Naive thymus-derived CD4-positive, alpha-beta T cell (primary cell): ENCODE measurements at places on chromosomes 7 and 10. TPM values are rescaled to one million over a fixed set of nuclear protein-coding genes. Genes with fewer than 3 reads are reported as not detected.

Gene LMBR1
- 49.2 TPM for polyA plus RNA-seq

GRCh38 chr7:115789901-115790300, 240.7 kb downstream of the TFEC start:
- DNase-seq, result no peak

- DNase-seq, result no peak
Measured at GRCh38 chr10:131230641-131231322, 80.7 kb downstream of the TCERG1L start.

DNA sequence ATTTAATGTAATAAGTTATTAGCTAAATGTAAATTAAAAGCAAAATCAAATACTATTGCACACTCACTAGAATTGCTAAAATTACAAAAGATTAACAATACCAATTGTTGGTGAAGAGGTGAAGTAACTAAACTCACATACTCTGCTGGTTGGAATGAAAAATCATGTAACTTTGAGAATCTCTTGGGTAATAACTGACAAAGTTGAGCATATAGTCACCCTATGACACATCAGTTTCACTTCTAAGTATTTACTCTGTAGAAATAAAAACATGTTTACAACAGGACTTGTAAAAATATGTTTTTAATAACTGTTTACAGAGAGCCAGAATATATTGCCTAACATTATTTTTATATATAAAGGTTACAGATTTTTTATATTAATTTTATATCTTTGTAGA, 33.6 kb downstream of the CNTNAP2 start:
- no peak for DNase-seq

- no peak for DNase-seq
Measured at GRCh38 chr7:135855846-135856245, 107.2 kb upstream of the FAM180A start.

GRCh38 chr10:63114031-63114814, 18.9 kb upstream of the NRBF2 start:
- DNase-seq, result no peak

Gene MOGAT3
- polyA plus RNA-seq, result not detected

DNA sequence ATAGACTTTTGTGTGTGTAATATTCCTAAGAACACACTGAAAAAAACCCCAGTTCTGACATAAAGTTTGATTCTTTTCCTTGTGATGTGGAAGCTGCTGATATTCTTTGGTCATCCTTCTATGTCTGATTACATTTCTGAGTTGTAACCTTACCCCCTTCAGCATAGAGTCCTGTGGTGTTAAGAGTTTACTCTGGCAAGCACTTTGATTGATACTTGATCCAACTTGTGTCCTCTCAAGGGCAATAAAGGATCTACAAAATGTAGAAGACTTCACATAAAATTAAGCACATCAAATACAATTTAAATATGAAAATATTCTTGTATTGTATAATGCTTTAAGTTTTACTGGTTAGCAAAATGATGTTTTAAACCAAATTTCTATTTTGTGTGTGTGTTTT, 221.7 kb upstream of the DKK1 start:
- DNase-seq, result no peak

DNA sequence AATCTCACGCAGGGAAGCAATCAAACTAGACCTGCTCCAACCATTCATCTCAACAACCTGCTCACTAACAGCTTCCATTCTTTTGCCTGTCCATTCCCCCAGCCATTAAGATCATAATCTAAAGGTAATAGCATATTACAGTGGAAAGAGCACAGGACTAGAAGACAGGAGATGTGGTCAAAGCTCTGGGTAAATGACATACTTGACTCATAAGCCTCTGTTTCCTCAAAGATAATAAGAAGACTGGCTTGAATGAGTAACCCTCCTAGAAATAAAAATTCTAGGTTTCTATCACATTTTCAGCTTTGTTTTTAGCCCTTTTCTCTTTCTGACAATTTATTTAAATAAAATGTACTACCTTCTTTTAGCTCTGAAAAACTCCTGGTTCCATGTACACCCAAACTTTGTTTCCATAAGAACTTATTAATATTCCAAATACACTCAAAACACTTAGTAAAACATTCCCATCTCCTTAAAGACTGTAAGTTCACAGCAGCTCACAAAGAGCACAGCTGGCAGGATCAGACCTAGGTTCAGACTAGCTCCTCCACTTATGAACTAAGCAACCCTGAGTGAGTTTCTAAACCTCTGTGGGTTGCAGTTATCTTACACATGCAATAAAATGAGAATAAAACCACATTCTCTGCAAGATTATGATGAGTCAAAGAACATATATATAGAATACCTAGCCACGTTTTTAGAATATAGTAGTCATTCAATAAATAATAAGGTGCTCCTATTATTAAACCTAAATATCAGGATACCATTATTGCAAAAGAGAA, 11.6 kb downstream of the FAM204A start:
- no peak for DNase-seq

DNA sequence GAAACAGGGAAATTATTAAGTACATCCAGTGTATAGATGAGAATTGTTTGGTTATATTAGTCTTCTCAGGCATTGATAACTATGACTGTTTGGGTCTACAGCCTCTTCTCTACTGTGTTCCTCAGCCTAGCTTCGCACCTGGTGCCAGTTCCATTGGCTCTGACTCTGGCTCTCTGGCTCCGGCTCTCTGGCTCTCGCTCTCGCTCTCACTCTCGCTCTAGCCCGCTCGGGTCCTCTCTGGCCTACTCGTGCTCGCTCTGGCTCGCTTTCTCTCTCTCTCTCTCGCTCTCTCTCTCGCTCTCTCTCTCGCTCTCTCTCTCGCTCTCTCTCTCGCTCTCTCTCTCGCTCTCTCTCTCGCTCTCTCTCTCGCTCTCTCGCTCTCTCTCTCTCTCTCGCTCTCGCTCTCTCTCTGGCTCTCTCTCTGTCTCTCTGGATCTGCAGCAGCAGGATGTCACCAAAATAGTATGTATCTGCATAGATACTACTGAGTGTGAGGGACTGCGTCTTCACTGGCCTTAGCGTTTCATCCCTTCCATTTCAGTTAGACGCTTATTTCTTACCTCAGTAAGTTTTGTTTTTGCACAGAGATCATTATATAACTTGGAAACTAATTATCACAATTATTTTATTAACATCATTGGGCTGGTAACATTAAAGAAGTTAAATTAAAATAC, 6.5 kb upstream of the SSBP1 start:
- no peak for DNase-seq

- DNase-seq, result no peak
Measured at GRCh38 chr7:123140561-123140960, 59.2 kb downstream of the SLC13A1 start.

- no peak for DNase-seq
Measured at GRCh38 chr7:102866535-102867215, 46.1 kb upstream of the LRRC17 start.

- no peak for DNase-seq
Measured at GRCh38 chr7:27873981-27874957, 134.3 kb downstream of the TAX1BP1 start.

DNA sequence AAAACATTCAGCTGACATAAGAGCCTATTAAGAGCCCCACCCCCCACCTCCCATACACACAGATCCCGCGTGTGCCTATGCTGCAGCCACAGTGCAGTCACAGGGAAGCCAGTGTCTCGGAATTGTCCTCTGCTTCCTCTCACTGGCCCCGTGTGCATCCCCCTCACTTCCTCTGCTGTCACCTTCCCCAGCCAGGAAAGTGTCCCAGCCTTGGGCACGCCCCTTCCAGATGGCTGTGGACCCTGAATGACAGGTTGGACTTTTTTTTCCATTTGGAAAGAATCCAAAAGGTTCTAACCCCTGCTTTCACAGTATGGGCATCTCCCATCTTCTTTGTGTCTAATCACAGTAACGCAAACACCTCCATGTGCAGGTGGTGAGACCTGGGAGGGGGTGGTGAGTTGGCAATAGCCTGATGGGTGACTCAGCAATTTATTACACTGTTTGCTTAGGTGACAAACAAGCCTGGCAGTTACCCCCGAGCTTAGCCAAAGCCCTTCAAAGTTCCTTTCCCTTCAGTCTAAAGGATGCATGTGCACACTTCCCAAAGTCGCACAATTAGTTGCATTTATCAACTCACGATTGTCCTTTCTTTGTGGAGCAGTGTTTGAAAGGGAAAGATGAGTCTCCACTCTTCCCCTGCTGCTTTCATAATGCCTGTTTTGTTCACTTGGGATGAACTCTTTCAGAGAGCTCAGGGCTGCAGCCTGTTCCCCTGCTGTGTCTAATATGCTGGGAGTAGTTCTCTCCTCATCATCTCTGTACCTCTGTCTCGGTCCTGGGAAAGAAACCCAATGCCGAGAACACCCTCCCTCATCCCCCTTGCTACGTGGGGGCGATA, 67.5 kb upstream of the EFCAB10 start:
- DNase-seq, result no peak

DNA sequence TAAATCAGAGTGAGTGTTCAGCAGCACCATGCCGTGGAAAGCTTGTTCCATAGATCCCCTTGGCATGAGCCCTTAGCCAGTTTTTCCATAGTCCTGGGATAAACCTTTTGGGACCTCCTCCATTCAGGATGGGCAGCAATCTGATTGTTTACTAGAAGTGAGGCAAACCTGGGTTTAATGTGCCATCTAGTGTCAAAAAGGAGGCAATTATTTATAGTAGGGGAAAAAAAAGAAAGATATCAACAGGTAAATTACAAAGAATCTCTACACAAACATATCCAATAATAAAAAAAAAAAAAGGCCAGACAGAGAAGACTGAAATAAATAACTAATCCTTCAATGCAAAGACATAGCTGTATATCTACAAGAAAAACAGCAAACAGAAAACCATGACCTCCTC, 229.0 kb upstream of the STK17A start:
- DNase-seq, result no peak

Gene PNLIPRP1
- polyA plus RNA-seq, result not detected

DNA sequence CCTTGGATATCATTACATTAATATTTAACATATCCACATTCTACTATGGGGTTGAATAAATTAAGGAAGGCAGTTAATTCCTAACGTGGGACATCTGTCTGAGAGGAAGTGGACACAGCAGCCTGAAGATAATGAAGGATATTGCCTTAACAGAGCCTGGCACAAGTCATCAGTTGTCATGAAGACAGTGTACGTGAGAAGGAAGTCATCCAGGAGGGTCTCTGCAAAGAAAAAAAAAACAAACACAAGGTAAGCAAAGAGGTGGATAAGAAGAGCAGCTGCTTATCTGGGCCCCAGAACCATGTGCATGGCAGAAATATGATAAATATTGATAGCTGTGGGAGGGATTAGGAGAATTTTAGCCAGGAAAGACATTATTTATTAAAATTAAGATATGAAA, 190.0 kb downstream of the RAPGEF5 start:
- no peak for DNase-seq

- no peak for DNase-seq
Measured at GRCh38 chr10:16845248-16845647, 28.0 kb upstream of the RSU1 start.

- peak; percentile 51 for DNase-seq
Measured at GRCh38 chr10:6416892-6417512, 163.1 kb downstream of the PRKCQ start.

GRCh38 chr7:114922652-114923402, 933 bp downstream of the MDFIC start:
- DNase-seq, result peak; percentile 65

GRCh38 chr10:104127411-104127810, 5.4 kb downstream of the SFR1 start:
- no peak for DNase-seq

DNA sequence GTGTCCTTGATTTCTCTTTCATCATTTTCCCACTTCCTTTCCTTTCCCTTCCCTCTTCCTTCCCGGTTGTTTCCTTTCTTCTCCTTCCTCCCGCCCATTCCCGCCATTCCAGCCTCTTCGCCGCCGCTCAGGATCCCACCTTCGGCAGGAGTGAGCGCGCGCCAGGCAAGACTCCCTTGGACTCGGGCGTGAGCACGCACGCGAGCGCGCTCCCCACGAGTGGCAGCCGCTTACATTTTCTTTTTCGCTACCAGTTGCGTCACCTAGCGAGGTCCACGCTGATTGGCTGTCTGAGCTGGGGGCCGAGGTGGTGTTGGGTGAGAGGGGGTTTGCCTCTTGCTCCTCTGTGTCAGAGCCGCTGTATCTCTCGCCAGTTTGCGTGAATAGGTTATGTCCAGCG, 11.8 kb downstream of the ZAN start:
- peak; percentile 25 for DNase-seq

Gene SORCS1
- not detected for polyA plus RNA-seq

Gene TRDMT1
- 9.7 TPM for polyA plus RNA-seq

GRCh38 chr10:75466886-75467285, 35.5 kb downstream of the LRMDA start:
- no peak for DNase-seq

- DNase-seq, result no peak
Measured at GRCh38 chr10:105241254-105241653, 600.2 kb downstream of the SORCS3 start.

Gene EXOC6
- polyA plus RNA-seq, result 5.8 TPM

DNA sequence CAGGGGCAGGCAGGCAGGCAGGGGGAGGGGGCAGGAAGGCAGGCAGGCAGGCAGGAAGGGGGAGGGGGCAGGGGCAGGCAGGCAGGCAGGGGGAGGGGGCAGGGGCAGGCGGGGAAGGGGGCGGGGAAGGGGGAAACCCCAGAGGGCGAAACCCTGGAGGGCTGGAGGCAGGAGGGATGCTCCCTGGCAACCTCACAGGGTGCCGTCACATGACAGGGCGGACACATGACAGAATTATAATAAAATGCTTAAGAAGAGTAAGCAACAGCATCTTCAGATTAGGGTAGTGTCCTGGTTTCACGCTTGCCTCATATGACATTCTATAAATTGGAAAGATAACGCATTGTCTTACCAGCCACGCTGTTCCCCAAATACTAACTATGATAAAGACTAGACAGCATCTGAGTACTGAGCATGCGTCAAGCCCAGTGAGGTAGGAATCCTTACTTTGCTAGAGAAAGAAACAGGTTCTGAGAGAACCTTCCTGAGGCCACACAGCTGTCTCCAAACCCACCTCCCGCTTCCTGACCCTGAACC, 131.6 kb downstream of the DIP2C start:
- DNase-seq, result peak; percentile 48

DNA sequence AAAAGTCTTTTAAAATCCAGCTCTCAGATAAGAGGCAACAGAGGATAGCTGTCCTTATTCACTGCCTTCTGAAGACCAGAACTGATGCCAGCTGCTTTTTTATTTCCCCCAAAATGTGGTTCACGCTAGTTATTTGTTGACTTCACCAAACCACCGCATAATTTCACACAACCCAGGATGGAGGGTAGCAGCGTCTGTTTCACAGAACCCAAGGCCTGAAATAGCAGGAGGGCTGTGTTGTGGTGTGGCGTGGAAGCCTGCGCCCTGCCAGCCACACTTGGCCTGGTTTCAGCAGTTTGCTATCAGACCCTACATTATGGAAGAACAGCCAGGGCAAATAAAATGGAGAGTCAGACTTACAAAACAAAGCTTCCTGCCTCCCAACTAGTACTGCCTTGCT, 155.4 kb downstream of the DYNC1I1 start:
- no peak for DNase-seq

Gene OGDHL
- not detected for polyA plus RNA-seq

Gene WDR86
- polyA plus RNA-seq, result 0.24 TPM

Gene TMEM26
- not detected for polyA plus RNA-seq

Gene FAM237B
- polyA plus RNA-seq, result not detected

Gene ANKRD30A
- polyA plus RNA-seq, result not detected

- no peak for DNase-seq
Measured at GRCh38 chr10:57145548-57145947, 784.5 kb upstream of the ZWINT start.
